ENCODE measurements at places on chromosomes 11 and 22. TPM values are rescaled to one million over a fixed set of nuclear protein-coding genes. Genes with fewer than 3 reads are reported as not detected.

DNA sequence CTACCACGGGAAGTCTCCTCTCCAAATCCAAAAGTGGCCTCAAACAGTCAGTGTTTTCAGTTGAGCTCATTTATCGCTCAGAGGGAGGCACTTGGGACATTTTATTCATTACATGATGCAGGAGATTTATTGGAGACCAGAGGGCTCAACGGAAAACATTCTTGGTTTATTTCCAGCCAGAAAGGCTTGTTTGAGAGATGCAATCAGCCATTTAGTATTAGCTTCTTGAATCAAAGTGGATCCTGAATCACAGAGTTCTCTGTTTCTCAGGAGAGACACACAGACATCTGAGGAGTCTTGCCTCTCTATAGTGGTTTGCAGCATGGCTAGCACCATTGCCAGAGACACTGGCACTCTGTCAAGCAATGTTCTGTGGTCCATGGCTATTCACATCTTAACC, 31.5 kb downstream of the CD44 start:
- no peak for DNase-seq

- DNase-seq, result no peak
These were observed 5.4 kb downstream of the UFD1 start for GRCh38 chr22:19473578-19473977.

The CFAP300 gene
- total RNA-seq, result not detected

- no peak for DNase-seq
These were observed 27.2 kb upstream of the GAB4 start for GRCh38 chr22:17035246-17035645.

- no peak for DNase-seq
These were observed 1.1 kb downstream of the CABP7 start for GRCh38 chr22:29720811-29721323.

GRCh38 chr11:68698993-68699392, 14.6 kb downstream of the GAL start:
- DNase-seq, result no peak

The RASSF10 gene
- total RNA-seq, result 4.8 TPM

DNA sequence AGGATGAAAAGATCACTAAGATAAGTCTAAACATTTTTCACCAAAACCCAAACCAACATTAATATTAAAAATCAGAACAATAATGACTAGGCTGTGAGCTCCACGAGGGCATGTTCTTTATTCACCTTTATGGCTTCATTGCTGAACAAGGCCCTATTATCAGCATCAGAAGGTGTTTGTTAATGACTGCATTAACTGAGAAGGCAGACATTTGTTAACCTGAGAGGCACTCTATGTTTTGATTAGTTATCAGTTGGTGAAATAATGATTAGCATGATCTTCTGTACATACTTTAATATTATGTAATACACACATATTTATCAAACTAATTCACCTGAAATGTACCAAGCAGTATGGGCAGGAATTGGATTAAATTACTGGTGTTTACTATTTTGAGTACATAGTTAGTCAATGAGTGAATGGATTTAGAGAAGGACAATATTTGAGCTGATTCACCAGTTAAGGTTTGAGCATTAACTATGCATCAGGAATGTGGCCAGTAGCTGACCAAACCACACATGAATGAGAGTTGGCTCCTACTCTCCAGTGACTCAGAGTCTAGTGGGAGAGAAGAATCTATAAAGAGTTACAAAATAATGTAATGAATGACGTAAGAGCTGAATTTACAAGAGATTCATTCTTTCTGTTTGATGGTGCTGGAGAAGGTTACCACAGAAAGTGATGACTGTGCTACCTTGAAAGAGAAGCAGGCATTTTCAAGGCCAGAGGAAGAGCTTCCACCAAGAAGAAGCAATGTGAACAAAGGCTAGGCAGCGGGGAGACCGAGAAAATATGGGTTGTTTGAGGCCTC, 6.7 kb downstream of the IL18 start:
- peak; percentile 22 for DNase-seq

DNA sequence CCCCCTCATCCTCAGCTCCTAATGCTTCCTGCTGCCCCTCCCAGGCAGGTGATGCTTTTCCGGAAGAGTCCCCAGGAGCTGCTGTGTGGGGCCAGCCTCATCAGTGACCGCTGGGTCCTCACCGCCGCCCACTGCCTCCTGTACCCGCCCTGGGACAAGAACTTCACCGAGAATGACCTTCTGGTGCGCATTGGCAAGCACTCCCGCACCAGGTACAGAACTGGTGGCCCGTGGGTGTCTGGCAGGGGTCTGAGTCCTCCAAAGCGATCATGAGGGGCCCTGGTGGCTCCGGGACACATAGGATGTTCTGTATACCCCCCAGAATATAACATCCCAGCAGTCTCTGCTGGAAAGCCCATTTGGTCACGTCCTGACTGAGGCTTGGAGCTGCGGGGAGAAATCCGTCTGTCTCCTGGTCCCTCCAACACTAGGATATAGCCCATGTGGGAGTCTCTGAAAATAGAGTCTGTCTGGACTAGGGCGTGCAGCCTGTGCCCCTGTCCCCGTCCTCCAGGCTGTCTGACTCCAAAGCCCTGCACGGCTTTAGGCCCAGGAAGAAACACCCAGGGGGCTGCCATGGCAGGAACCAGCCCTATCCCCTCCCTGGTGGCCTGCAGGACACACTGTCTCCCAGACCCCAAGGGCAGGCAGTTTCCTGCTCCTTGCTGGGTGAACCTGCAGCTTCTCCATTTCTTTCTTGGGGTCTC, 9.1 kb downstream of the F2 start:
- DNase-seq, result no peak

- no peak for DNase-seq
These were observed 209.2 kb upstream of the SEZ6L start for GRCh38 chr22:25959818-25960774.

The HIC2 gene
- 1.8 TPM for total RNA-seq

DNA sequence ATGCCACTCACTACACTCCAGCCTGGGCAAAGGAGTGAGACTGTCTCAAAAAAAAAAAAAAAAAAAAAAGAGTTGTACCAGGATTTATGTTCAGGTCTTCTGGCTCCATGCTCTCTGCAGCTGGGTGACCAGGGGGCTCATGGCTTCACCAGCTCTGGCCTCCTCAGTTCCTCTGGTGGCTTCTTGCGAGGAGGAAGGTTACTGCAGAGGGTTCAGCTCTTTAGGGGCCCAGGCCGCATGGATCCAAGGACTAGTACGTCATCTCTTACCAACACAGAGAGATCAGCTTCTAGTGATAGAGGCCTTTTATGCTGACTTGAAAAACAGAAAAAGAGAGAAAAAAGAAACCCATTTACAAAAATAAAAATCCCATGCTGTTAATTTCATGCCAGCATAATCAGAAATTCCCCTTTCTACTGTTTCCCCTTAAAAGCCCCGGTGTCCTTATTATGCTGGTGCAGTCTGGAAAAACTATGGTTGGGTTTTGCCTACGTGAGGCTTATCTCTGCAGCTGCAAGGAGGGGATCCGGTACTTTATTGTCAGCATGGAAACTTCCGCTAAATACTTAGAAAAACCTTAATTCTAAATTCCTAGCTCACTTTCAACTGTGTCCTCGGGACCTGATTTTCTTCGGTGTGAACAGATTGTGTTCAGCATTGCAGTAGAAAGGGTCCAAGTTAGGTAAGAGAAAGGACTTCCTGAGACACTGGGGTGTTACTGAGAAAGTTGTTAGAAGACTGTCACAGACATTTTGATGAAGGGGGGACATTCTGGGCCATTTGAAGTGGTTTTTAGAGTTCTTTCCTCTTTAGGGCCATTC, 13.7 kb downstream of the ZBTB16 start:
- DNase-seq, result no peak

DNA sequence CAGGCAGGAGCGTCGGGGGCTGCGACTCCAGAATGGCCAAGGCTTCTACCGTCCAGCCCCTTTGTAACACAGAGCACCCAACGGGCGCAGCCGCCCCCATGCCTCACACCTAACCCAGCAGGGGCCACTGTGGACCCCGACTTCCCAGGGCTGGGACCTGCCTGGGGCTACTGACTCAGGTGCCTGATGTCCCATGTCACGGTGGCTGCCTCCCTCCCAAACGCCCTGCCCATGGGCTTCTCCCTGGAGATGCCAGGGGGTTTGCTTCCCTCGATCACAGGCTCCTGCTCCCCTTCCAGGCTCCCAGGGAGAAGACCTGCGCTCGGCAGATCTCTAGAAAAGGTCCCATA, 84.0 kb downstream of the MYEOV start:
- DNase-seq, result no peak

DNA sequence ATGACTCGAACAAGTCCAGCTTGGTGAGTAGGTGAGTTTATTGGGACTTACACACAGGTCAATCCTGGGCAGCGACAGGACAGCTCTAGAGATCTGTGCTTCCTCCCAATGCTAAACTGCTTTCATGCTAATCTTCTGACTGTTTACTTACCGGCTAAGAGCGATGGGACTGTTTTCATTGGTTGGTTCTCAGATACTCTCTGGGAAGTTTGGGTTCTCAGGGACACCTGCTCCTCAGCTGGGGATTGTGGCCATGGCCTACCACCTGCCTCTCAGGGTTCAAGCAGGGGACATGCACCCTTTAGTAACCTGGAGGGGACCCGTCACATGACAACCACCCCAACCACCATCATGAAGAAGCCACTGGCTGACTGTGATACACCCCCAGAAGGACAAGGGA, 13.1 kb downstream of the APOL2 start:
- DNase-seq, result no peak

GRCh38 chr11:57513911-57514537, 1.5 kb downstream of the SLC43A1 start:
- no peak for DNase-seq

The GGTLC2 gene
- not detected for total RNA-seq

DNA sequence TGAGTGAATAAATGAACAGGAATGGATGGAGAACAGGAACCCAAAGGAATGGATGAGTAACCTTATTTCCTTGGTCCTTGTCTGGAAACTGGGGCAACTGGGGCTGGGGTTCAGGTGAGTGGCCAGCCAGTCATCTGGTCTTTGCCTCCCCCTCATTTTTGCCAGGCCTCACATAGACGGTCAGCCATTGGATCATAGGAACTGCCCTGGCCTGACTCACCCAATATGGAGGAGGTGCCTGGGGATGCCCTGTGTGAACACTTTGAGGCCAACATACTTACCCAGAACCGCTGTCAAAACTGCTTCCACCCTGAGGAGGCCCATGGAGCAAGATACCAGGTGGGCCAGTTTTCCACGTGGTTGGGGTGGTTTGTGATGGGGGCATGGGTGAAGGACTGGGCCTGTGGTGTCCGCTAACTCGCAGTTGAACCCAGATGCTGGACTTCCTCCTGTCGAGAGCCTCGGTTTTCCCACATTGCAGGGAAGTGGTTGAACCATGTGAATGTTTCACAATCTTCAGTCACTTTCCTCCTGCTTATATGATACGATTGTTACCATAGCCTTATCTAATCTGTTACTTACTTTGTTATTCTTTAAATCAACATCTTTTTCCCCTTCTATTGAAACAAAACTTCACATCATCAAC, 4.4 kb downstream of the TRIOBP start:
- no peak for DNase-seq

DNA sequence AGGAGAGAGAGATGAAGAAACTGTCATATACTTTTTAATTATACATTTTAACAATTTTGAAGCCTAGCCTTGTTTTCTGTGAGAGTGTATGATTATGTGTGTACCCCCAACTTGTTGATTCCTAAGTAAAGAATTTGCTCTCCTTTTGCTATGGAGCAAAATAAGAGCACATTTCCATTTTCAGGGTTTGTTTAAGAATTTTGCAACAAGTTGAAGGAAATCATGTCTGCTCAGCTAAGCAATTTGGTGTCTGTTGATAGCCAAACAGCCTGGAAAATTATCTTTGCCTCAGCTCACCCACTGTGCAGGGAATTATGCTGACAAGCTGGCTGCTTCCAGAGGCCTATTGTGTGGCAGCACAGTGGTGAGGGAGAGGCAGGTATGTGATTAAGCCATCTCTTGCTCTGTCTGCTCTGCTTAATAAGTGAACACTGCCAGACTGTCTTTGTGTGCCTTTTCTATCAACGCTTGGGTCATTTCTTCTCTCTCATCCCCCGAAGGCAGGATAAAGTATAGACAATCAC, 135.1 kb upstream of the TTC12 start:
- DNase-seq, result no peak

- peak; percentile 88 for DNase-seq
These were observed 411.5 kb upstream of the DDI1 start for GRCh38 chr11:103624708-103625623.

DNA sequence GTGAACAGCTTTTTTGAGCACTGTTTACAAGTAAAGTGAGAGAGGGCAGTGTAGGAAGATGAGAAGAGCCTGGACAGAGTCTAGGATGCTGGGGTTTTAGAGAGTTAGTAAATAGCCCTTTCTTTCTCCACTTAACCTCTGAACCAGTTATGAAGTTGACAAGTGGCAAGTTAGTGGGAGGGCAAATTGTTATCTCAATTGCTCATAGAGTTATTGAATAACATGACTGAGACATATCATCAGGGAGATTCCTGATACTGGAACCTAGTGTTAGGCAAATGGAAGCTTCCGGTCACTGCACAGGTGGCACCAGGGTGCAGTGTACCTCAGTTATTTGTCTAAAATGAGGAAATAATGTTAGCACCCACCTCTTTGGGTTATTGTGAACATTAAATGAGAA, 57.8 kb upstream of the PTPN5 start:
- no peak for DNase-seq

GRCh38 chr11:66710384-66710930, 18.6 kb downstream of the SPTBN2 start:
- no peak for DNase-seq

- DNase-seq, result no peak
These were observed 22.6 kb downstream of the ACO2 start for GRCh38 chr22:41491374-41492100.

Data from dermis microvascular lymphatic vessel endothelial cell (primary cell).